Activated CD4-positive, alpha-beta memory T cell treated with anti-CD3 and anti-CD28 coated beads for 36 hours (primary cell): ENCODE measurements at places on chromosomes 16 and 17.

DNA sequence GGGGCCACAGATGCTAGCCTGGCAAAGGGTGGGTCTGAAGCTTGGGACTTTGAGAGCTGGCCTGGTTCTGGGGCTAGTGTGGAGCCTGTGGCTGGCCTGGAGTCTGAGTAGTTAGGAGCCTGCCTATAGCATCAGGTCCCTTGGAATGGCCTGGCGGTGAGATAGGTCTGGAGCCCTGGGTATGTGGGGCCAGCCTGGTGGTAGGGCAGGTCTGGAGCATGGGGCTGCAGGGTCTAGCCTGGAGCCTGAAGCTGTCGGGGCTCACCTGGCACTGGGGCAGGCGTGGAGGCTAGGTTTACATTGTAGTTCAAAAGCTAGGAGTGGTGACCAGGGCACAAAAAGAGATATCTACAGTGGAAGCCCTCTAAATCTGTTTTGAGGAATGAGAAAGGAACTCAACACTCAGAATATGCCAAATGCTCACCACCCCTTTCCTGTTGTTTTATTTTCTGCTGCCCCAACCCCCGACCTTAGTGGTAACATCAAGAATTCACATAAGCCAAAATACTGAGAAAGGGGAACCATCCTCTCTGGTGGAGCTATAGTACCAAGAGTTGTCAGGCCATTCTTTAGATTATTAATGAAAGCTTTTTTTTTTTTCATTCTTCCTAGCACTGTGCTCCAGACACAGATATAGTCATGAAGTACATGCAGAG lies 100.3 kb downstream of the TANC2 start:
- DNase-seq = no peak

DNA sequence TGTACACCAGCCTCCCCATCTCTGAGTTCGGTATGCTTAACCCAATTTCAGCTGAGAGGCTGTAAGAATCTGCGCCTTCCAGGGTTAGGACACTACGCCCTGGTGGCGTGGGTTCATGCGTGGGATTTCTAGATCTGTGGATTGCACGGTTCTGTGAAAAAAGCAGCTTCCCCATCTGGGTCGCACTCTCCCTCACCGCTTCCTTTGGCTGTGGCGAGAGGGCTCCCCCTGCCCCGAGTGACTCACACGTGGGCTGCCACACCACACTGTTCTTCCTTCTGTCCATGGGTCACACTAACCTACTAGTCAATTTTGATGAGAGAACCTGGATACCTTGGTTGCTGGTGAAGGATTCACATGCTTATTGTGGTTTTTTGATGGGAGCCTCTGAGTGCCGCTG lies 256.0 kb upstream of the MAF start:
- DNase-seq = peak; percentile 18

DNA sequence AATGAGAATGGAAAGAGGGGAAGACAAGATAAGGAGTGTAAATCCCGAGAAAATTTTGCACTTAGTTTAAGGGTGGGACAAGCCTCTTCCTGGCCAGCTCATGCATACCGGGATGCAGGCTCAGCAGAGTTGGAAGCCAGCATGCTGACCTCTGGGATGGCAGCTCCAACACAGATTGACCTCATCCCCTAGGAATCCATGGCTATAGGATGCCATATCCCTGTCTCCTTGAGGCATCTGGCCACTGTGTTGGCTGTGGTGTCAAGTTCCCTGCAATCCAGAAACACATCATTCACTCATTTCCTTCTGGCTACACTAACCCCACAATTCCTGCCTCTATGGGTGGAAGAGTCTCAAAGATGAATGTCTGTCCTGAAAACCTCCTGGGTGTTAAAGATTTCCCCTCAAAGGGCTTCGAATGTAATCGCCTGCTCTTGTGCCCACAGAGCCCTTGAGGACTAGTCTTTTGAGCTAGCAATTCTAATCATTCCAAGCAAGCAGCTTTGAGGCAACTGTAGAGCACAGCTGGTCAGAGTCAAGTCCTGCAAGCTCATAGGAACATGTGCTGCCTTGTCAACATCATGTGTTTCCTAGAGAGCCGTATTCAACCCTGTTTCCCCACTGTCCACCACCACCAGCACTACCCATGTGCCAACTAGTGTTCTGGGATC lies 141.4 kb downstream of the PMP22 start:
- DNase-seq = no peak

DNA sequence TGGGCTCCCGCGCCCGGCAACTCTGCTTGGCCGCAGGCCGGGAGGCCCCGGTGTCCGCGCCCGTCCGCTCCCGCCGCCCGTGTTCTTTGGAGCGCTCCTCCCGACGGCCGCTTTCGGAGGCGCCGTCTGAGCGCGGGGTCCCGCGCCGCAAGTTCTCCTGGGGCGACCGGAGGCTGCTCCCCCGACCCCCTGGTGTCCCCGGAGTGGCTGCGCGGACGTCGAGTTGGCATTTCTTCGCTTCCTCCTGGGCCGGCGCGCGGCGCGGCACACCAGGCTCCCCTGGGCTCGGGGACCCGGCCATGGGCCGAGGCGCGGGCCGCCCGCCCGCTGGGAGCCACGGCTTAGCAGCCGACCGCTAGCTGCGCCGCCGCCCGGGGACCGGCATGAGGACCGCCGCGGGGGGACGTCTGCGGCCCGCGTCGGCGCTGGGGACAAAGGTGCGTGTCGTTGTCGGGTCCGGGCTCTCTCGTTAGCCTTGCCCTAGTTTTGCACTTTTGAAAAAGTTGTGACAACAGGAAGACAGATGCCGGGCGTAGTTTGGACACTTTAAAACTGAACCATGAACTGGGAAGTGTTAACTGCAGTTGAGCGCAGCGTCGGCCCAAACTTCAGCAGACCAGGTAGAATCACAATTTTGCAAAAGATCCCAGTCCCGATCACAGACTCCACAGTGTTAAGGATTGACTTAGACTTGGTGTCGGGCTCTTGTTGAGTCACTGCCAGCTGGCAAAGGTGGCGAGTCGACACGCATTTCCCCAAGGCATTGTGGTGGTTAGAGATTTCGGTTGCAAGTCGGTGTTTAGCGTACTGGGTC lies 700 bp downstream of the UBN1 start:
- DNase-seq = peak; percentile 54

DNA sequence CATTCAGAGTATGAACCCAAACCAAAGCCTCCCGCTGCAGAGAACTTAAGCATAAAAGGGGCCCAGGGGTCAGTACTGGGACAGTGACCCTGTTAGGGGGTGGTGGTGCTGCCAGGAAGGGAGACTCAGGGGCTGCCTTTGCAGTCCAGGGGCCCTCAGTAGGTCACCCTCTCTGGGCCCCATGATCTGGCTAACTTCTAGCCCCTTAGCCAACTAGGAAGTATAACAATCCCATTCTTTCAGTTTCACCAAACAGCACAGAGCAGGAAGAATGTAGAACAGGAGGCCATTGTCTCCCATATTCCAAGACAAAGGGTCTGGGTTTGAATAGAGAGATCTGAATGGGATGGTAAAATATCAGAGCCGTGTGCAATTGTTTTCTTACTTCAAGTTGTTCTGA lies 378.6 kb upstream of the C16orf82 start:
- DNase-seq = no peak

- DNase-seq = no peak
These were observed 9.7 kb downstream of the PHKB start for GRCh38 chr16:47470810-47471209.

DNA sequence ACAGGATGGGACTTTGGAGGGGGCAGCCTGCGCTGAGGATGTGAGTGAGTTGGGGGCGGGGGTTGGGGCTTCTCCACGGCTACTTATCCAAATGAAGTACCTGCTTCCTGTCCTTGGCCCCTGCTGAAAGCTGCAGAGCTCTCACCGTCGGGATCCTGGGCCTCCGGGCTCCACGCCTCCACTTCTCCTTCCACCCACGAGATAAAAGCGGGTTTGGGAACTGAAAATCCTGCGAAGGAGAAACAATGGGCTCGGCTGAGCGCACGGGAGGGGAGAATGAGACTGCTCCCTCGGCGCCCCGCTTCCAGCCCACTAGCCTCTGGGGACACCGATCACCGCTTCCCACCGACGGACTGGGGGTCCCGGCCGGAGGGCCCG lies 486 bp downstream of the ZNF785 start:
- peak; percentile 36 for DNase-seq

GRCh38 chr17:59963738-59964481 lies 630 bp downstream of the RNFT1 start:
- DNase-seq = peak; percentile 74

DNA sequence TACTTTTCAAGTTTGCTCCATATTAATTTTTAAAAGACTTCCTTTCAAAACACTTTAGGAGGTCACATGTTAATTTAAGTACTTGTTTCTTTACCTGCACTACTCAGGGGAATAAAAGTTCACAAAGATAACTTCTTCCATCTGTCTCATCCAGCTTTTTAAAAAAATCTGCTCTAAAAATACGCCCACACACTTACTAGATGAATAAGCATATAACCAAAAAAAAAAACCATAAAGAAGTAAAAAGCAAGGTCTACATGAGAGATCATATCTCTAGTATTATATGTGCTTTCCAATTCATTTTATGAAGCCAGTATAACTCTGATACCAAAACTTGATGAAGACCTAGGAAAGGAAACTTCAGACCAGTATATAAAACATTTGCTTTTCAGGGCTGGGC lies 17.2 kb downstream of the SKAP1 start:
- no peak for DNase-seq

GRCh38 chr17:81684442-81684911 lies 666 bp downstream of the HGS start:
- DNase-seq = peak; percentile 47

DNA sequence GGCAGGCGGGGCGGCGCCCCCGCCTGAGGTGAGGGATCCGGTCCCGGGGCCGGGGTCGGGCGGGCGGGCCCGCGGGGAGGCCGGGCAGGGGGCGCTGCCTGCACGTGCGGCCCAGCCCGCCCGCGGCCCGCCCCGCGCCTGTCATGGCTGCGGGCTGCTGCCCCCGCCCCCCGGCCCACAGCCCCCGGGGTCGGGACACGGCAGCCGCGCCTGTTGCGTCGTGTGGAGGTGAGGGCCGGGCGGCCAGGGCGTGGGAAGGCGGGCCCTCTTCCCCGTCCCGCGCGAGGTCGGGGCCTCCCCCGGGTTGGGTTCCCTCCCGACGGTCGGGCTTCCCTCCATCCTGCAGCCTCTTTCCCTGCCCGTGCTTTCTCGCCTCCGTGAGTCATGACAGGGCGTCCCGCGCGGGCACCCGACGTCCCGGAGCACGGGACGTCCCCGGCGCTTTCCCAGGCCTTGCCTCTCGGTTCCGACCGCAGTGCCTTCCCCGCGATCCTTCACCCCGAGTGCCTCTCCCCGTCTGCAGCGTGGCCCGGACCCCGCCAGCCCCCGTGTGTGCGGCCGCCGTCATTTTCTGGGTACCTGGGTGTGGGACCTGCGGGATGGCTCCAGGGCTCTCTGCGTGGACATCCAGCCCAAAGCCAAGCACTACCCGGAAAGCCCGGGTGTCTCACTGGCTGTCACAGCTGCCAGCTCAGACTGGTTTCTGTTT lies 76.7 kb downstream of the CHD9 start:
- DNase-seq = peak; percentile 80

- DNase-seq = peak; percentile 51
These were observed 17.1 kb downstream of the ZNF213 start for GRCh38 chr16:3152027-3152276.

DNA sequence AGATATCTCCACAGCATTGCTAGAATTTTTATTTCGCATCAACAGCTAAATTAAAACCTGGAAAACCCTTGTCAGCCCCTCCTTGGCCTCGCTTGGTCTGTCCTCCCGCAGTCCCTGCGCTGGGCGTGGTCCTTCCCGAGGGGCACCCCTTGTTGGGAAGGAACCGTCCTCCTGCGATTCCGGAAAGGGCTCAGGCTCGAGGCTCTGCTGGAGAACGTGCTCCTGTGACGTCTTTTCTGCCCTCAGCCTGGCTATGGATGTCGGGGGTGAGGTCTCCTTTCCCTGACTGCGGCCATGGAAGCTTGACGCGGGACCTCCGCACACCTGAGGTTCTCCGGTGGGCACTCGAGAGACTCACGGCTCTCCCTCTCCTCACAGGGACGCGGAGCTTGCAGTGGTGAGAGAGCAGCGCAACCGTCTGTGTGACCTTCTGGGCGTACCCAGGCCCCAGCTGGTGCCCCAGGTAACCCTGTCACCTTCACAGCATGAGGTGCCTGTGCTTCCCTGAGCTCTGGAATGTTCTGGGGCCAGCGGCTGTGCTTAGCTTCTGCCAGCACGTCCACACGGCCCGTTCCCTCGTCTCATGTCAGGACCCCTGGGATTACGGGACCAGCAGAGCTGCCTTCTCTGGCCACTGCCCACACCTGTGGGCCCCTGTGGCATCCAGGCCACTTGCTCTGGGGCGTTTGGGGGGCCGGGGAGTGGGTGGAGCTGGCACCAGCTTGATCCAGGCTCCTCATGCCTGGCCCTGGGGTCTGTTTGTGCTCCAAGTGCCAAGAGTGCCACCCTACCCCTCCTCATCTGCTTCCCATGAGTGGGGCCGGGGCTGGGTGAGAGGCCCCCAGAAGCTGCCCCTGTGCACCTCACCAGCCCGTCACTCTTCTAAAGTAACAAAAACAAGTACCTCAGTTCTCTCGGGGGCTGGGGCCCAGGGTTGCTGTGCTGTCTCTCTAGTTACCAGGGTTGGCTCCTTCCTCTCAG lies 101.5 kb upstream of the ZNF750 start:
- no peak for DNase-seq

DNA sequence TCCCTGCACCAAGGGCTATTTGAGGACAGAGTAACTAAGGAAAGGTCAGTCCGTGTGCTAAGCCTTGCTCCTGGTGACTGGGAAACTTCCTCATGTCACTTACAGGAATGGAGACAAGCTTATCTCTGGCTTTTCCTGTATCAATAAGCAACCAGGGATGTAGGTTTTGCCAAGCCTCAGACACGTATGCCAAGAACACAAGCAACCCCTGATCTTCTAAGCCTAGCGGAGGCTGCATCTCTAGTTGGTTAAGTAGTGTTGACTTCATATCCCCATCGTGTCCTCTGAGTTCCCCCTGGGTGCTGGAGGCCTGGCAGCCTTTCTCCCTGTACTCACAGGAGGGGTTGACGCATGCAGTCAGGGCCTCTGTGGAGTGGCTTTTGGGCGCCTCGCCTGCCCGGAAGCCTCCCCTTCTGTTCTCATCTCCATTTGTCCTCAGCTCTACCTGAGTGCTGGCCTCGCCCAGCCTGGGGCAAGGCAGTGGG lies 1.4 kb upstream of the C1QTNF1 start:
- DNase-seq = no peak

DNA sequence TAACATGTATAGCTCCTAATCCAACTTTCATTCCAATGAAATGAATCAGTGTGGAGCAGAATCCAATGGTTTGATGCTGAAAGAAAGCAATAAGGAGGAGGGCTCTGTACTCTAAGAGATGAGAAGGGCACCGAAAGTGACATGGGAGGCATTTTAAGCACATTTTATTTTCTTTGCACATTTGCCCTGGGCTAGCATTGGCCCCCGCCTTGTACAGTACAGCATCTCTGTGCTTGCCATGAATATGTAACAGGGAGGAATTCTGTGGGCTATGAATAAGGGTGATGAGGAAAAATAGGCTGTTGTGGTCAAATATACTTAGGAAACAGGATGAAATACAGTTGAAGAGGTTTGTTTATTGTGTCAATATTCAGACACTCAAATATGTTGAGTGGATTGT lies 45.2 kb upstream of the SHISA6 start:
- no peak for DNase-seq

GRCh38 chr17:42895185-42895555 lies 5.4 kb upstream of the G6PC1 start:
- DNase-seq = no peak
